ENCODE measurements at places on chromosomes 2 and 18. TPM values are rescaled to one million over a fixed set of nuclear protein-coding genes. Genes with fewer than 3 reads are reported as not detected.
A peak's percentile ranks its signal among the peaks of the same experiment; 100 is the strongest.

The BMP10 gene
- not detected for total RNA-seq

The TRAPPC12 gene
- total RNA-seq = 77.7 TPM

The KDSR gene
- total RNA-seq = 24.1 TPM

DNA sequence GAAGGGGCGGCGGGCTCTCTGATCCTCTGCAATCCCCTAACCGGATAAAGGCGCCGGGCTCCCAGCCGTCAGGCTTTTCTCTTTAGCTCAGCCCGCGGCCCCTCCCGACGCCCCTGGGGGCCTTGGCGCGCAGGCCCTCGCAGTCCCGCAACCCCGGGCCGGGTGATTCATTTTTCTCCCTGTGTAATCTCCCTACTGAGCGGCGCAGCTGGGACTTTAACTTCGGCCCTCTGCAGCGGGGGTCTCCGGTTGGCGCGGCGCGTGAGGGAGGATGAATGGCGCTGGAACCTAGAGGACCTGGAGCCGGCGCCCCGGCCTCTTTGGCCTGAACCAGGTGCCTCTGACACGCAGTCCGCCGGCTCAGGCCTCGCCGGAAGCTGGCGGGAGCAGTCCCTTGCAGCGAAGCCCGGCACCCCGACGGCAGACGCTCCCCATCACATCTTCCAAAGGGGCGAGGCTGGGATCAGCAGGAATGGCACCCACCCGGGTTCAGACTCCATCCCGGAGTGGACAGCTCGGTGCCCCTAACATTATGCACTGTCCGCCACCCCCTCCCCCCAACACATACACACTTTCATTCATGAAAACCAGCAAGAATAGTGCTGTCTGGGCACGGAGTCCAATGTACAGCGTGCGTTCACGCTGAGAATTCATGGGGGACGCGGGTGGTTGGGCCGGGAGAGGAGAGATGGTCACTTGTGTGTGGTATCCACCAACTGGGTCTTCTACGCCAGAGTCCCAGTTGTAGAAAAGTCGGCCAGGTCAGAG, 1.2 kb downstream of the CNGA3 start:
- DNase-seq = no peak

- DNase-seq = no peak
Observed at GRCh38 chr18:45656194-45656770, 41.0 kb downstream of the SLC14A2 start.

DNA sequence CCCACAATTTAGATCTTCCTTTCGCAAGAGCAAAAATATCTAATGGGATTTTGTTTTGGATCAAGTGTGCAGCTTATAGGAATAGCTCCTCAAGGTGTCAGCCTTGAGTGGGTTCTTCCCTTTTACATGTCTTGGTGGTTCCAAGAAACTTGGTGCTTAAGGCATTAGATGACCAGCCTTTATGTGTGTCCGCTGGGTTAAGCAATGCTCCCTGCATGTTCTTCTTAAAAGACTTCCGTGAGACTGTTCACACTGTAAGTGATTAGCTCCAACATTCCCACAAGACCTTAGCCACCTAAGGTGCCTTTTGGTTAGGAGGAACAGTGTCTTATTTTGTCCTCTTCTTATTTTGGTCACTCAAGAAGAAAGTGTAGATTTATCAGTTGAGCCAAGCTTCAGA, 44.3 kb upstream of the GPR39 start:
- DNase-seq = no peak

GRCh38 chr2:173673640-173674039, 291.5 kb downstream of the SP3 start:
- DNase-seq = no peak

DNA sequence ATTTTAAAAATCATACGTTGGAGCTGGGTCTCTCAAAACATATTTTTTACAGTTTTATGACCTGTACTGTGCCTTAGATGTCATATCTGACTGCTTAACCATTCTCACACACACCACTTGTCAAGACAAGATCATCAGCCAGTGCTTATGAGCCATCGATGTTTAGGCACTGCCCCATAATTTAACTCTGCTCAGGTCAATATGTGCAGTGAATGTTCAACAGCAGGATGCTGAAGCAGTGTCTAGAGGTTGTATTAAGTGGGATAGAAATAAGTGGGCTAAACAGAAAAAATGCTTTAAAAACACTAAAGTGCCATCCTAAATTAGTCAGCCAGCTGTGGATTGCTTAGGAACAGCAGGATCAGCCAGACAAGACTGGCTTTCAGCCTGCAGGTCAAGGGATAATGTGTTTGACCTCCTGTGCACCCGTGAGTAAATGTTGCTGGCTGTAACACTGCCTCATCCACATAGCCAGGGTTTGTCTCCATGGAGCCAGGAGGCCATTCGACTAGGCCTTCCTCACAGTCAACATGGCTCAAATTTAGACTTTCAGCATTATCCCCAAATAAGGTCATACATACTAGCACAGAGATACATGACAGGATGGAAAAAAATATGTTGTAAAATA, 139.0 kb upstream of the NXPH2 start:
- DNase-seq = no peak

DNA sequence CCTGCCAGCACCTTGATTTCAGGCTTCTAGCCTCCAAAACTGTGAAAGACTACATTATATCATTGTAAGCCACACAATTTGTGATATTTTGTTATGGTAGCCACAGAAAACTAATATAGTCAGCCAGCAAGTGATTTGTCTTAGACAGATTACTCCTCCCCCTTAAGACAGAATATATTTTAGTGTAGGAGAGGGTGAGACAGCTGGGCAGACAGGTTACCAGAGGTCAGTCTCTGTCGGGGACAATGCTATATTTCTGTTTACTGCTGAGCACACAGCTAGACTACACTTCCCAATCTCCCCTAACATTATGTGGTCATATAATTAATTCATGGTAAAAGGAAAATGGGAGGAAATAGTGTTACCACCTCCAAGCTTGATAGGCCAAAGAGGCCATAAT, 185.8 kb upstream of the PIK3C3 start:
- DNase-seq = no peak

GRCh38 chr2:85888020-85888683, 638 bp downstream of the ST3GAL5 start:
- DNase-seq = peak; percentile 38

- no peak for DNase-seq
Observed at GRCh38 chr2:33552758-33553461, 46.2 kb downstream of the FAM98A start.
